ENCODE measurements at places on chromosomes 7 and 10.

DNA sequence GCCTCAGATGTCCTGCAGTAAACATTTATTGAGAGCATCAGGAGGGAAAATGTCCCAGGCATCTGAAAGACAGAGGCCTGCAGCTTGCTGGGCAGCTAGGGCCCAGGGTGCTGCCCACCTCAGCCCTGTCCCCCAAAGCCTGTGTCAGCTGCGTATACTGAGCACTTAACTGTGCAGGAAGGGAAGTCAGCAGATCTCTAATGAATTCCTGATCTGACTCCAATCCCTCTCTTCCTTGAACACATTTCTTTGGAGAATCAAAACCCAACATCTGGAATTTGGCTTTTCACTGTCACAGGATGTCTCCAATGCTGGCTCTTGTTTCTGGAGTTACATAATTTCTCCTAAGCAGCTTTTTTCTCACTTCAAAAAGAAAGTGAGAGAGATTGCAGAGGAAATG, 364.7 kb upstream of the NFE2L3 start:
- DNase-seq = no peak

- no peak for DNase-seq
Measured at GRCh38 chr10:57336865-57337264, 930.8 kb downstream of the IPMK start.

- DNase-seq = no peak
Measured at GRCh38 chr7:12746211-12746610, 58.8 kb downstream of the ARL4A start.

- DNase-seq = no peak
Measured at GRCh38 chr10:24551161-24551560, 172.5 kb downstream of the ARHGAP21 start.
